GM23248 (cell line): ENCODE measurements at places on chromosomes 3 and 15.
A peak's percentile ranks its signal among the peaks of the same experiment; 100 is the strongest.

DNA sequence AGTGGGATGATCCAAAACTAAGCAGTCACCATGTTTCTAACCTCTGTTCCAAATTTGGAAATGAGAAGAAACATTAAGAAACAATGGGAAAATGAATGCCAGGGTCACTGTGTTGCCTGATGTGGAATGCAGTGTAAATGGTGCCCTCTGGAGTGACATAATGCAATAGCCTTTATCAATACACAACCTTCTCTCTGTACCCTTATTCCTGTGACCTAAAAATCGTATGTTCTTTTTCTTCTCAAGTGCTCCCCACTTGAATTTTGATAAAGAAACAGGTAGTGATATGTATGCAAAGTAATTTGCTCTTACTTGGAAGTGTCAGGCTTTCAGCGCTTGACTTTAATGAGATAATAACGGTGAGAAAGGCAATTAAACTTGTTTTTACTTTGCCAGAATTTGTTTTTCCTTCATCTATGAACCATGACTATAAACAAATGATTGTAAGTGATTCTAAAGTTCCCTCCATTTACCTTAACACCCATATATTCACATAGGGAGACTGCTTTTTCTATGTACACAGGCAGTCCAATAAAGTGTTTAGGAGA is 145.8 kb upstream of the THRB start:
- DNase-seq = peak; percentile 65

DNA sequence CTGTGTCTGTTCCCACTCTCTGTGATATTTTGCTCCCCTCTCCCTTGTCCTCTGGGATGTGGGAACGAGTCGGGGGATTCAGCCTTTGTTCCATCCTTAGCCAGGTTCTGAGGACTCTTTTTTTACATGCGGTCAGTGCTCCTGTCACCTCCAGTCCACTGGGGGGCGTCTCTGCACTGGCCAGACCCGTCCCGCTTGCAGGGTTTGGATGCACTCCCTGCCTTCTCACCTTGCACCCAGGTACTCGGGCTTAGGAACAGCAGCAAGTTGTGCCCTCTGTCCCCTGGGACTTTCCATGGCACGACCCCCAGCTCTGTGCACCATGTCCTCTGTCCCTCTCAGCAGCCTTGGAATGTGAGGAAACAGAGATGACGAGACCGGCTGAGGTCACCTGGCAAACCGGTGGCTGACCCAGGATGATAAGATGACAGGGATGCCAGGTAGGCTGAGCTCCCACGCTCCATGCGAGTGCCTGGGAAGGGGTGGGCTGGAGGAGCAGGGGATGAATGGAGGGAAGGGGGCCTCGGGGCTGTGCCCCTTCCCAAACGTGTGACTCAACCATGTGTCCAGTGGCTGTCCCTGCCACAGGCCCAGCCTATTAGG is 27.3 kb upstream of the FGD5 start:
- peak; percentile 64 for DNase-seq

GRCh38 chr3:161500068-161500796 is 3.6 kb downstream of the OTOL1 start:
- peak; percentile 10 for DNase-seq

DNA sequence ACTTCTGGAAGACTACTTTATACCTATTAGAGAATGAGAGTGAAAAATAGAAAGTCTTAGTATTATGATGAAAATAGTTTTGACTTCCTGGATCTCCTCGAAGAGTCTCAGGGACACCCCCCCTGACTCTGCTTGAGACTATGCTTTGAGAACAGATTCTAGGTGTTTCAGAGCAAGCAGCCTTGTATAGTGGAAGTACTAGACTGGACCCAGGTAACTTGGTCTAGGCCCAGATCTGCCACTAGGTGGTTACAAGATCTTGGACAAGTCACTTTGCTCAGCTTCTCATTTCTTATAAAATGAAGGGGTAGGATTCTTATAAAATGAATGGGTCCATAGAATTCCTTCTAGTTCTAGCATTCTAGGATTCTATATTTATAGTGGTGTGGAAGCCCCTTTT is 9.1 kb downstream of the ABHD5 start:
- peak; percentile 25 for DNase-seq

DNA sequence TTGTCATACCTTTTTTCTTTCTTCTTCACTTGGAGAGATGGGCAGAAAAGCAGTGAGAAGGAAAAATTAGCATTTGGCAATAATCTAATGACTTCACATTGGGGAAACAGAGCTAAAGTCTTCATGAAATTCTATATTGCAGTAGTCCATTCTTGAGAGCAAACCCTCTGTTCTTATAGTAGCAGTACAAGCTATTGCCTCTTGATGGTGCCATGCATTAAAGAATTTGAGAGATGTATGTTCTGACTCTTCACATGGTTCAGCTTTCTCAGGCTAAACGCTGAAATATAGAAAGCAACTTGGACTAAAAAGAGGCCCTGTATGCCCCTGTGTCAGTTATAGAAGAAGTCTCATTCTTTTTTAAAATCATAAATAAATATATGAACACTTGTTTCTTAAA is 36.0 kb downstream of the PHLDB2 start:
- DNase-seq = peak; percentile 67
